ENCODE measurements at places on chromosomes 4 and X.
A peak's percentile ranks its signal among the peaks of the same experiment; 100 is the strongest.

- DNase-seq, result no peak
These were observed 240.8 kb upstream of the TAPT1 start for GRCh38 chr4:16467061-16467460.

DNA sequence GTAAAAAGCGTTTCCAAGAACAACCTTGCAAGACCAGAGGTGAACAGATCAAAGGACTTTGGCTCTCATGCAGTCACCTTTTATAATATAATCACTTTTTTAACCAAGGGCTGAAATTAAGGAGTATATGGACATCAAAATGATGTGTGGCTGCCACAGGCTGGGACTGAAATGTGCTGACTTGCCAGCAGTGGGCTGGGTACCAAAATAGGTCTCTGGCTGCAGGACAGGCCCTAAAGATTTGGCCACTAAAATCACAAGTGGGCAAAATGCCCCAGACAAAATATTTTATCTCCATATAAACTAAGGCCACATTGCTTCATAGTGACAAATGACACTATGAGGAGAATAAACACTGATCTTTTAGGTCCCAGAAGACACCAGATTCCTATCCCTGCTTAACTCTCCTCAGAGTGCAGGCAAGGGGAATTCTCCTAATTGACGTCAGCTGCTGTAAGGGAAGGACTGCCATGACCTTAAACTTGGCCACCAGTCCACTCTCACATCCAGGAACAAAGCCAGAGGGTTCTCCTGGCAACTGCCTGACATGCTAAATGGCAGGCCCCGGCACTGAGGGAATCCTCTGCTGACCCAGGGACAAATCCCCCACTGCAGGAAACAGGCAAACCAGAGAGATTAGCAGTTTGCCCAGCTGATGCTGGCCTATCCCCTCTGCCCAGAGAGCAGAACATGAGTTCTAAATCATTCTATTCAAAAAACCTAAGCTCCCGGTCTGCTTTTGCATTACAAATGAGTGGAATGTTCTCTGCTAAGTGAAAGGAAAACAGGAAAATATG, 155.8 kb downstream of the PPP3CA start:
- no peak for DNase-seq

DNA sequence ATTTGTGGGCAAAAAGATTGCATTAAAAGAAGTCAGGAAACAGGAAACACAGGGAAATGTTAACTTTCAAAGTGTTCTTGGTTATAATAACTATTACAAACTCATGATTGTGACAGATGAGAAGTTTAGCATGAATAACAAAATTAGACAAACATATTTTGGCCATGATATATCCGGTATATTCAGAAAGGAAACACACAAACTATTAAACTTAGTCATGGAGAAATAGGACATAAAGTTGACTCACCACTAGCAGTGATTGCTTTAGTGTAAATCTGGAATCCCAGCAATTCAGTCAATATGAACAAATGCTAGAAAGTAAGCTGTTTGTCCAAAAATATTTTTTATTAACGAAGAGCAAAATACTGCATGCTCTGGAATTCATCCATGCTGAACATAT, 1299.9 kb downstream of the C4orf33 start:
- no peak for DNase-seq

GRCh38 chr4:80182237-80182866, 15.0 kb upstream of the PRDM8 start:
- no peak for DNase-seq

- DNase-seq, result no peak
These were observed 153.3 kb upstream of the USP9X start for GRCh38 chrX:40931921-40932320.

DNA sequence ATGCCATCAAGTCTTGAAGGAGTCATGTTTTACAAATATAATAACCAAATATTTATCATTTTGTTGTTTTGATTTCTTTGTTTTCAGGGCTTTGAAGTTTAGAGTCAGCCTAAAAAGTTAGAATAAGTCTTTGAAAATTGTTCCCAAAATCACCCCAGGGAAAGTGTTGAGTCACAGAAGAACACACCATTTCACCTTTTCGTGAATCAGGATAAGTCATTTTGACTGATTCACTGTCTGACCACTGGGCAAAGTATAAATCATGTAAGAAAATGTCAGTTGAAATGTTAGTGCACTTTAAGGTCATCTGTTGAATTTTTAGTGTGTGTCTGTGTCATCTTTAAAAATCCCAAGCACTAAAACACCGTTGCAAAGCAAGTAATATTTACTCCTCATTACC, 1320.1 kb downstream of the RPA4 start:
- DNase-seq, result no peak

GRCh38 chr4:9792381-9792780, 10.9 kb downstream of the DRD5 start:
- no peak for DNase-seq

DNA sequence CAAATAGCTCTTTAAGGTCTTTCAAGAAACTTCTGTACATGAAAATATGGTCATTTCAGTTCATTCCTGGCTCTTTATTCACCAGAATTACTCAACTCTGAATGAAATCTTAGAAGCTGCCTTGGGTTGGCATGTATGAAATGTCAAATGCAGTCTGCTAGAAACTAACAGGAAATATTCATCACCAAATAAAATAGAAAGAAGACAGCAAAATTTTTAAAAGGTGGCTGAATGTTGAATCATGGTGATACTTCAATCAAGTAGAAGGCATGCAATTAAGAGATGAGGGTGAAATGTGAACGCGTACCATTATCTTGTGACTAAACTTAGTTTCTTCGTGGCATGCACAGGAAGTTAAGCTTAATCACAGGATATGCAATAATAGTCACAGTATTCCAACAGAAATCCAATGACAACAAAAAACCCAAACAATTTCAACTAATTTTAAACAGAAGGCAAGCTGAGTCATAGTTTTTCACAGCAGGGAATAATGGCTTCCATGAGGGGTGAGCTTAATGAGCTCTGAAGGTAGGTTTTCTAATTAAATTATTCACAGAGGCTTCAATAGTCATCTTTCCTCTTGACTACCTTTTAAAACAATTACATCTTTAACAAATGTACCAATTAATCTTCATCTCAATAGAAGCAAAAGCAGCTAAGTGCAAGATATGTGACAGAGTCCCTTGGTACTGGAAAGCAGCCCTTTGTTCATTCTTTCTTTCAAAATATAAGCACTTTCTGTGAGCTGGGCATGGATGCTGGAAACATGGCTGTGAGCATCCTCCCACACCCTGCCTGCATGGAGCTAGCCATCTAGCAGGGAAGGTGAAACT, 44.5 kb downstream of the SCFD2 start:
- no peak for DNase-seq

DNA sequence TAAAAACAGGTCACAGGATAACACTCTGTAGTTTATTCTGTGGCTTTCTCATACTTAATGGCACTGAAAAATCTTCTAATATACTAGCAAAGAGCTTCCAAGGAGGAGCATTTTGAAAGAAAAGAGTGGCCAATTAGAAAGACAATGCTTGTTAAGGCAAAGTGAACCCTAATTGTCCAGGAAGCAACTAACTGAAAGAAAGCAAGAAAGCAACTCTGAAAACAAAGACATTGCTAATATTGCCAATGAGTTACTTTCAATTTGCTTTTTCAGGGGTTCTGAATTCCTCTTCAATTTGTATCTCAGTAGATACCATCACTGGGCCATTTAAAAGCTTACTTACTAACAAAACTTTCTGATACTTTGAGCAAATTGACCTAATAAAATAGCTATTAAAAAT, 78.5 kb upstream of the MTNR1A start:
- no peak for DNase-seq

DNA sequence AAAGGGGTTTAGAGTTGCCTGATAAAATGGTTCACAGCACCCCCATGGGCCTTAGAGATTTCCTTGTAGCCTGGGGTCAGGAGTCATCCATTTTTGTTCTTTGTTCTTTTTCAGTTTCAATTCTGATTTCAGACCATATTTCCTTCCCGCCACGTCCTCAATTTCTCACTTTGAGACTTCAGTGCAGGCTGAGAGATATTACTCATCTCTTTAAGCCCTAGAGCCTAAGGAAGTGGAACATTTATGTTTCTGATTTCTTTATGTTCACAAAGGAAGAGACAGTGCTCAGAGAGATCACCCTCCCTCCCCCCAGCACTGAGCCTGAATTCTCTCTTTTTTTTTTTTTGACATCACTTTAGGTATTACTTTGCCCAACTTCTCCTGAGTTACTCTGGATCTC, 56.3 kb downstream of the MSN start:
- no peak for DNase-seq

DNA sequence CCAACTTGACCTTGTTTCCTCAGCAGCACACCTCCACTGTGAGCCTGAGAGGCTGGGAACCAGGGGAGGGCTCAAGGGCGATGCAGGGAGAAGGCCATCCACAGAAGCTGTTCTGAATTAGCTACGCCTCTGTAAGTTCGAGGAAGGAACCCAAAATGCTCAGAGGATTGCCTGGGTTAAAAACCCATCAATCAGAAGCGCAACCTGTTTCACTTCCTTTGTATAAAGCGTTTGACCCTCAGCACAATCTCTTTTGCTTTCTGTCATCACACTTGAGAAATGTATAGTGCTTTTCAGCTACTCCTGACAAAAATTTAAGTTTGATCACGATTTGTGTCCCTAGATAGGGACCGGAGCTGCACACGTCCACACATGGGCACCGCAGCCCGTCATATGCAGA, 48.0 kb upstream of the MAP3K15 start:
- DNase-seq, result no peak

- peak; percentile 19 for DNase-seq
These were observed 101.4 kb downstream of the WWC2 start for GRCh38 chr4:183200453-183200852.

DNA sequence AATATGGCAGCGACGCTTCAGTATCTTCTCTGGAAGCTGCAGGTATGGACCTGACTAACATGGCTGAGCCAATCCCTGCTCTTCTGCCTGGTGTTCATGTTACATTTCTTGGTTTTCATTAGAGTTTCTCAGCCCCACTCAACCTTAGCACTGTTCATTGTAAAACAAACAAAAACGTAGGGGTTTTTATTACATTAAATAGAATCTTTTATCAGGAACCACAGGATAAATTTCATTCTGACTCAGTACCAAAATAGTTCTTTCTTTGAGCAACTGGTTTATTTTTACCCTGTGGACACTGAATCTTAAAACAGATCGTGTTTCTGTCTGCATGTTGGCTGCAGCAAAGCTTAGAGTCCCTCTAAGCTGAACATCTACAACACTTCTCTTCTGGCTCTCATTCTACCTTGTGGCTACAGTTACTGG, 27.1 kb downstream of the FHIP1A start:
- DNase-seq, result no peak

GRCh38 chr4:15587649-15588048, 67.5 kb downstream of the FBXL5 start:
- no peak for DNase-seq

DNA sequence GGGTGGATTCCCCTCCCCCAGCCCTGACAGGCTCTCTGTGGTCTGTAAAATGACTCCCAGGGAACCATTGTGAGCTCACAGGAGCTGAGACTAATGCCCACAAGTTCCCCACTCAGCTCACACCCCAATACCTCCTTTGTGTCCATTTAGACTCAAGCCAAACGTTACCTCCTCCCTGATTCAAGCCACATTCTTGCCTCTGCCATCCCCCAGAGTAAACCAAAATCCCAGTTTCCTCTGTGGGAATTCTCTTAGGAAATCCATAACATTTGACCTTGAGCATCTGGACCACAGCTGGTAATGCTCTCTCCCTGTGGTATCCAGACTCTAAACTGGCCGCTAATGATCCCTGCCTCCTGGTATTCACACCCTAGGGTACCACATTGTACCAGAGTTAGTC, 26.3 kb upstream of the KDM5C start:
- DNase-seq, result no peak

GRCh38 chr4:3197366-3198105, 51.4 kb upstream of the MSANTD1 start:
- no peak for DNase-seq

GRCh38 chrX:101430457-101431078, 22.5 kb downstream of the HNRNPH2 start:
- DNase-seq, result no peak

DNA sequence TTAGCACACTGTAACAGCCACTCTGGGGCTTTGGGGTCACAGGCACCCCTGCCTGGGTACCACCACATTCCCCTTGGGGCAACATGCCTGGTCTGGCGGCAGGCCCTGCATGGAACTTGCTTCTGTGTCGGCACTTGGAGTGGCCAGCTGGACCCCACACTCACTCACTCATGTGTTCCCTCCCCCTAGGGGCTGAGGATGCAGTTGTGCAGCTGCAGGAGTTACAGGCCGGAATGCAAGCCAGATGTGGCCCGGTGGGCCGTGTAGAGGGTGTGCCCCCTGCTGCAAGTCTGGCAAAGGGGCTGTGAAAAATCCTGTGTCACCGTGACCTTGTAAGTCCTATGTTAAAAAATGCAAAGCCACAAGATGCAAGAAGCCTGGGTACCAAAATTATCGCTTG, 34.2 kb downstream of the ATXN3L start:
- DNase-seq, result no peak

DNA sequence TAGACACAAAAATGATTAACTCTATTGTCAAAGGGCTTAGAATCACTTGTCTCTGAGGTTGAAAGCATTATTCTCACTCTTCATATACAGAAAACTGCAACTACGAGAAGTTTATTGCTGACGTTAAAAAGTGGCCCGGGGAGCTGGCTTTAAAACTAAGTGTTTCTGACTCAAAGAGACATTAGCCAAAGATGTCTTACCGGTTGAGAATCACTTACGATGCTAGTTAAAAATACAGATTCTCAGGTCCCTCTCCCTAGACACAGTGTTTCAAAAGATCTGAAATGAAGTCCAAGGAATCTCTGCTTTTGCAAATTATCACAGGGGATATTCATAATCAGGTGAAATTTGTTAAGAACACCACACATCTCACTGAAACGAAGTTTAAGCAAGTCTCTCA, 1.2 kb downstream of the GNPDA2 start:
- no peak for DNase-seq

DNA sequence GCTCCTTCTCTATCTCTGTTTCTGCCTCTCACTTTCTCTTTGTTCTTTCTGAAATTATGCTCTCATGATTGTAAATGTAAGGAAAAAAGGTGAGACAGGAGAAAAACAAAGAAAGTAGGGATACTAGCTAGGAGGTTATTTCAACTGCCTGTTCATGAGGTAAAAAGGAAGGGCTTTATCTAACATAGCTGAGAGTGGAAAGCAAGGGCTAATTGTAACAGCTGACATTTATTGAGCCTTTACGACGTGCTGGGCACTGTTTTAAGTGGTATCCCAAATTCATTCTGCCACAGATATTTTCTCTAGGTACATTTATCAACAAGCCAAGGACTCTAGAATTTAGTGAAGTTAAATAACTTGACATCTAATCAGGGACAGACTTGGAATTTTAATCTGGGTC, 133.1 kb upstream of the GNPDA2 start:
- DNase-seq, result no peak

- DNase-seq, result no peak
These were observed 251.0 kb downstream of the KCNIP4 start for GRCh38 chr4:21697583-21697982.

DNA sequence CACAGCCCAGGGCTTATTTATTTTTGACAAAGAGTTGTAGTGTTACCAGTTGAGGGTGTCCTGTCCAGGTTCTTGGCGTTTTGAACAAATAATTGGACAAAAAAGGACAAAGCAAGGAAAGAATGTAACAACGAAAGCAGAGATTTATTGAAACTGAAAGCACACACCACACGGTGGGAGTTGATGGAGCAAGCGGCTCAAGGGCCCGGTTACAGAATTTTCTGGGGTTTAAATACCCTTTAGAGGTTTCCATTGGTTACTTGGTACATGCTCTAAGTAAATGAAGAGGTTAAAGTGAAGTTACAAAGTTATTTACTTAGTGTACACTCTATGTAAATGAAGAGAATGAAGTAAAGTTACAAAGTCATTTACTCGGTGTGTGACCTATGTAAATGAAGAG, 27.8 kb upstream of the OPHN1 start:
- no peak for DNase-seq
